ENCODE measurements at places on chromosomes 13 and 19.

DNA sequence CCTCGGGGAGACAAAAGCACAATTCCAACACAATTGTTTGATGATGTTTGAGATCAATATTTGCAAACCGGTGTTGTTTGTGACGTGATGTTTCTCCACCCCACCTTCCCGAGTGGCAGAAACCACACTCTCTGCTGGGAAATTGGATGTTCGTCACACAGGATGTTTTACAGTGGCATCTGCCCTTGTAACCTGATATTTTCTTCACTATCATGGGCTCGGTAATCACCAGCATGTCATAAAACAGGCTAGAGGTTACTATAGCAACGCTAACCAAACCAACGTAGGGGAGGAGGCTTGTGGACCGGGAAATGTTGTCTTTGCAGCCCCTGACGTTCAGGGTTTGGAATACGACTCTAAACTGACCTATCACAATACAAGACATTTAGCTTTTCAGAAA, 454.5 kb downstream of the IRS2 start:
- no peak for DNase-seq

DNA sequence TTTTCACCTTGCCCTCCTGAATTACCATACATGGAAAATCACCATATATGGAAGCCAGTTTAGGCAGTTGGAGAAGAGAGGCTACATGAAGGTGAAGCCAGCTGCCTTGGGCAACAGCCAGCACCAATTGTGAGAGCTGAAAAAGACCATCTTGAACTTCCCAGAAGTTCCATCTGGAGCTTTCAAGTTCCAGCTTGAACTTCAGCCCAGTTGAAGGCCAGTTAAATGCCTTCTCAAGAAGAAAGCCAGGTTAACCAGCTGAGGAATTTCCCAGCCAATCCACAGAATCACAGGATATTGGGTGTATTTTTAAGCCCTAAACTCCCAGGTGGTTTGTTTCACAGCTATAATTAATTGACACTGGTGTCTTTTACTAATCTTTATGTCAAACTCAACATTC, 713.6 kb upstream of the MIR17HG start:
- no peak for DNase-seq

DNA sequence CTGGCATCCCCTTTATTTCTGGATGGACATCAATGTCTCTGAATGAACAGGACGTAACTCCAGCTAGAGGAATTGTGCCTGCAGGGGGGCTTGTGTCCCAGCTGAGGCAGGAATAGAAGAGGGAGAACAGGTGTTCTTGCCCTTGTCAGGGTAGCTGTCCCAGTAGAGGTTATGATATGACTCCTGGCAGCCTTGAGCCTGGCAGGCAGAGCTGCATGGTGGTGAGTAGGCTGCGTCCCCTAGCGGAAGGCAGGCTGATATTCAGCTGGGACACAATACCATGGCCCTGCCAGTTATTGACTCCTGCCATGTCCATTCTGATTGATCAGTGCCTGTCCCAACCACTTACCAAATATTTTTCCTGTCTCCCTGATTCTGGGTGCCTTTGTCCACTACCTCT, 197.2 kb downstream of the RAP2A start:
- DNase-seq = no peak

GRCh38 chr19:15337202-15337601, 4.9 kb upstream of the BRD4 start:
- no peak for DNase-seq

- no peak for DNase-seq
These were observed 47.0 kb upstream of the RAP2A start for GRCh38 chr13:97386801-97387484.

GRCh38 chr13:49683489-49683888, 7.8 kb downstream of the EBPL start:
- no peak for DNase-seq

- no peak for DNase-seq
These were observed 53.8 kb downstream of the ESD start for GRCh38 chr13:46743191-46743590.
